Psoas muscle (tissue), 8 donors: ENCODE measurements at places on chromosomes 5 and 9.

GRCh38 chr5:132050136-132050535 lies 10.3 kb upstream of the IL3 start:
- no peak for DNase-seq

DNA sequence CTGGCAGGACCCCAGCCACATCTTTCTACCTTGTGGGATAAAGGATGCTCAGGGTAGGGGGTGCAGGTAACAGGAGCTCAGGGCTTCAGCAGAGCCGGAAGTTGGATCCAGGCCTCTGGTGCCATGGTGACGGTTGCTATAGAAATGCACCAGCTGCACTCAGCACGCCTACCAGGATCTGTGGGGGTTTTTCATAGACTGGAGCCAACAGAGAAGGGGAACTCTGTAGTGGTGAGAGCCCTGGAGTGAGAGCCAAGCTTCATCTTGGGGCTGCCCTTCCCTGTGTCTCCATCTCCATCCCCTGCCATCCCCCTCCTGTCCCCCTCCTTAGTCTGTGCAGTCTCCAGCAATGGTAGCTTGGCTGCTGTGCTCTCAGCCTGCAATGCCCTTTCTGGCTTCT lies 27.5 kb upstream of the BOD1 start:
- no peak for DNase-seq

DNA sequence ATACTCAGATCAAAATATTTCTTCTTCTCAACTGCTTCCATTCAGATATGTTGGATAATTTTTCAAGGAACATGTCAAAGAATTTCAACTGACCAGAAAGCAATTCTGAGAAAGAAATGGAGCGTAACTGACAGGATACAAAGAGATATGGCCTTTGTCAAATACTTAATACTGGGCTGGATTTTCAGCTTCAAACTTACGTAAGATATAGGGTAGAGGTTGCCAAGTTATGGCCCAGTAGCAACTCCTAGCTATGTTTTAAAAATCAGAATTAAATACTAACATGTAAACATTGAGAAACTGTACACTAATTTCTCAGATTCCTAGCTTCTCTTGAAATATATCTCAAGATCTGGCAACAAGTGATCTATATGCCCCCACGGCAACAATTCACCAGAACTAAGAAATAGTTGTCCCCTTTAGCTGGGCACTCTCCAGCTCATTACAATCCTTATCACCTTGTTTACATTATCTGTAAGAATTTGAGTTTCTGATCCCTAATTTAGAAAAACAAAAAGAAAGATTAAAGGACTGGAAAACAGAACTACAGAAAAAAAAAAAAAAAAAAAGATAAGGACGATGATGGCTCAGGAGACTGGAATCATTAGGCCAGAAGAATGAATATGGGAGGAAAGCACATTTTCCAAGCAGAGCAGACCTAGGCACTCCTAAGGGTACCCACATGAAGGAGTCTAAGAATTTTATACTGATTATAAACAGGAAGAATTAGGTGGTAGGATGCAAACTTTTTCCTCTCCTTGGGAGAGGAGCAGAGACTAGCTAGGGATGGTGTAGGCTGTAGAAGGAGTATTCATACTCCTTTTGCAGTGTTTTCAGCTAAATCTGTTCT lies 23.0 kb downstream of the INIP start:
- no peak for DNase-seq

- no peak for DNase-seq
These were observed 111.8 kb downstream of the LHFPL2 start for GRCh38 chr5:78536661-78537196.

GRCh38 chr5:1795506-1795905 lies 4.1 kb downstream of the MRPL36 start:
- DNase-seq, result no peak

DNA sequence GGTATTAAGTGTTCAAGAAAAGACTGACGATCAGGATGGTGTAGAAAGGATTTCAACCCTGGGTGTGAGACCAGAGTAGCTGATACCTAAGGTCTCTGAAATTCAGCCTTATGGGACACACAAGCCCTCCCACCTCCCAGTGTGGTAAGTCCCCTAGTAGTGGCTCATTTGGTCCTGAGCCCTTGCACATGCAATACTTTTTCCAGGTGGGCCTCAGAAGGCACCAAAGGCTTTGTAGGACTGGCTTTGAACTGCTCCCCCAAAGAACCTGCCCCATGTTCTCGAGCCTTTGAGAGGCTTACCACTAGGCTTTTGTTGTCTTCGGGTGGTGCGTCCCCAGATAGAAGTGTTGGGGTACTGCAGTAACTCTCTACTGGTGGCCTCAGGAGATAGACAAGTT lies 803 bp downstream of the GARIN3 start:
- no peak for DNase-seq

DNA sequence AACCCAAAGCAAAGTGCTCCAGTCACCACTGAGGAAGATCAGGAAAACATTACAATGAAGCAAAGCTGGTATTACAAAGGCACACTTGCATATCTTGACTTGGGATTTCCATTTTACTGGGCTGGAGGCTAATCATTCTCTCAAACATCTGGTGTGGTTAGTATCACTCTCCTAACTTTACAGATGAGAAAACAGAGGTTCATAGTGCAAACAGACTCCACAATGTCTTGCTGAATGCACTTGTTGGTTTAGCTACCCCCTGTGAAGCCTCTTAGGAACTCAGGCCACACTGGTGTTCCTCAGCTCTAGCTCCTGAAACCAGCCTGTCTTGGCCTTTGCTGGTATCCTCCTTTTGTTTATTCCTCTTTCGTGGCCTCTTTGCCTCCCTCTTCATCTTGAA lies 29.5 kb upstream of the SMAD5 start:
- DNase-seq, result no peak
